ENCODE measurements at places on chromosomes 4 and X.

GRCh38 chrX:105738162-105738561 lies 84.2 kb upstream of the NRK start:
- no peak for DNase-seq

DNA sequence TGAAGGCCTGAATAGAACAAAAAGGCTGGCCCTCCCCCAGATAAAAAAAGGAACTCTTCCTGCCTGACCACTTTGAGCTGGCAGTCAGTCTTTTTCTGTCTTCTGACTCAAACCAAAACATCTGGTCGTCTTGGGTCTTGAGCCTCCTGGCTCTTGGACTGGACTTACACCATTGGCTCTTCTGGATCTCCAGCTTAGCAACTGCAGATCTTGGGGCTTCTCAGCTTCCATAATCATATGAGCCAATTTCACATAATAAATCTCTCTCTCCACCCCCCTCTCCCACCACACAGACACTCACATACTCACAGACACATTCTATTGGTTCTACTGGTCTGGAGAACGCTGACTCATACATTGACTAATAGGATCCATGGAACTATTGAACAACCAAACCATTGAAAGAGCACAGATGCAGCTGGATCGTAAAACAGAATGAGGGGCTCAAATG lies 15.6 kb upstream of the CWH43 start:
- DNase-seq = no peak

GRCh38 chrX:114390251-114390796 lies 193.6 kb upstream of the HTR2C start:
- DNase-seq = no peak

DNA sequence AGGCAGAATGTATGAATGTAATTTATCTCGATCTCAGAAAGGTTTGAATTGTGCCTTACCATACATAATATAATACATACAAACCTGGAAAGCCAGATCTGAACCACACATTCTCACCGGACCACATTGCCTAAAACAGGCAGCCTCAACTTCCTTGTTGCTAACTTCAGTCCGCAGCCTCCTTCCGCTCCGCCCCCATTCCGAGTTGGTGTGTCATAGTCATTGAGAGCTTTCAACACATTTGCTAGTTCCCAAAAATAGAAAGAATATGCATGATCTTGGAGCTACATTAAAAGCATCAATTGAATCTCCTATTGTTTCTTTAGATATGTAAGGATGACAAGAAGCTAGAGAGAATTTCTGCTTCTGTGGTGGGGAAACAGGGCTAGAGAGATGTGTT lies 127.2 kb downstream of the ARHGEF9 start:
- DNase-seq = no peak

DNA sequence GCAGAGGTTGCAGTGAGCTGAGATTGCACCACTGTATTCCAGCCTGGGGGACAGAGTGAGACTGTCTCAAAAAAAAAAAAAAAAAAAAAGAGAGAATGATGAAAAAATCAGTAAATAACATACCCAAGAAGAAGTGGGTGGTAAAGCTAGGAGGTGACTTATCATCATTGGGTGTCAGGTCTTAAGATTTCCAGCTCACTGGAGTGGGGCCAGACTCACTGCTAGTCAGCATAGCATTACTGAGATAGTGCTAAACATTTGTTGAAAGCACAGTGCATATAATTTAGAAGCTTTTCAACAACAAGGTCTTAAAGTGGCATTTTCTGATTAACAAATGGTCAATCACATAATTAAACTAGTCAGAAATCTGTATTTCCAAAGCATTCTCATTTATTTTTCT lies 221.8 kb upstream of the GYPA start:
- no peak for DNase-seq

- DNase-seq = peak; percentile 13
Measured at GRCh38 chr4:120921456-120922380, 808 bp downstream of the PRDM5 start.

DNA sequence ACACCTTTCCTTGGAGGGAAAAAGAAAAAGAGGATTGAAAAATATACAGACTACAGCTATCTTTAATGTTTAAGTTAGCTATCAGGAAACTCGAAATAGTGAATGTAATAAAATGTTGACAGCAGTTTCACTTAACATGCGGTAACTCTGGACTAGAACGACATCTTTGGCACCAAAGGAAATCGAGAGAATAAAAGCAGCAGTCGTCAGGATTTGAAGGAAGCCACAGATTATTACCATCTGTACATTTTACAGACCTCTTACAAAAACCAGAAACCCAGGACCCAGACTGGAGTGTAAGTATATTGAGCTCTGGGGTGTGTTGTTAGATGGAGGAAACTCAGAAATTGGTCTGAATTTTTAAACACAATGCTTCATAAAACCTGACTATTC lies 51.6 kb upstream of the STOX2 start:
- DNase-seq = no peak

GRCh38 chr4:15958562-15958961 lies 4.4 kb downstream of the FGFBP2 start:
- no peak for DNase-seq

DNA sequence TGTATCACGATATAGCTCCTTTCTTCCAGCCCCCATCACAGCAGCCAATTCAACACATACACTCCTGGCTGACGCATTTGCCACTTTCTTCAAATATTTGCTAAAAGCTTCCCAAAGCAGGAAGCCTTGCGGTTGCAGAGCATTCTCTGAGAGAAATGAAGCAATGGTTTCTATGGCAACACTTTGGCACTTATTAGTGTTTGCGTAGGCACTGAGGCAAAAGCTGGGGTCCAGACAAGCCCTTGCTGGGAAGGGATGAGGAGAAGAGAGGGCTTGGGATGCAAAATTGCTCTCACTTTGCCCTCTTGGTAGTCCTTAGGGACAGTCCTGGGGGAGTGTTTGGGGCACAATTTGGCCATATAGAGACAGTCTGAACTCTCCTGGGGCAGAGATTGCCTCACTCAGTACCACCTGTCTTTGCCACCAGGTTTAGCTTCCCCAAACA lies 55.0 kb upstream of the PAK3 start:
- DNase-seq = no peak

- no peak for DNase-seq
Measured at GRCh38 chr4:10416441-10416840, 40.8 kb downstream of the ZNF518B start.

- DNase-seq = peak; percentile 70
Measured at GRCh38 chrX:131792789-131793462, 230.2 kb upstream of the STK26 start.

DNA sequence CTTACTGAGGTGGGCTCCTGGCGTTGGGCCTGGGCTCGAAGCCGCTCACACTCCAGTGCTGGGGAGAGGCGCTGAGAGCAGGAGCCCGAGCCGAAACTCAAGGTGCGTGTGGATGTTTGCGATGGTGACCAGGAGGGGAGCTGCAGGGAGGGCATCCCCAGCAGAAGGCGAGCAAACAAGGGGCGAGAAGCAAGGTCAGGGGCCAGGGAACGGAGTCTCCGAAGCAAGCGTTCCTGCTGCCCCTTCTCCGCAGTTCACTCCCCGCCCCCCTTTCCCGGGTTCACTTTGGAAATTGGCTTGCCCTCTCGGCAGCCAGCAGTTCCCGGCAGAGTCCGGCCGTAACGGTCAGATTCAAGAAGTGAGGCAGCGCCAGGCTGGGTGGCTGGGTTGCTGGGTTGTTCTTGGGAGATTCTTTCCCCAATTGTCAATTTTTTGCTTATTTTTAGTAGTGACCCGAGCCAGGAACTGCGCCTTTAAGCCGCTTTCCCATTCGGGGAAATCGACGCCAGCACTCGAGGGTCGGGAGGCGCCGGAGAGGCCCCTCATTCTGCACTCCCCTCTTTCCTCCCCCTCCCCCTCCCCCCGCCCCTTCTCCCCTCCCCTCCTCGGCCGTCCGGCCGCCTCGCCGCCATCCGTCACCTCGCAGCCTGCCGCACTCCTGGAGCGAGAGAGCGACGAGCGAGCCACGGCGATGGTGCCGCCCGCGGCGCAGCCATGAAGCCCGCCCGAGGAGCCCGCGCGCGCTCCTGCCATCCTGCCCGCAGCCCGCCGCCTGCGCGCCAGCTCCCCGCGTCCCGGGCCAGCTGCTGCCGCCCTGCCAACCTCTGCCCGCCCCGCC lies at the start of gene FRMPD3:
Gene FRMPD3, plus strand, starts transcription at position 655 of the 838 bp plus-strand sequence. CDS start 76,937 bp downstream, outside the sequence.
- DNase-seq = no peak

DNA sequence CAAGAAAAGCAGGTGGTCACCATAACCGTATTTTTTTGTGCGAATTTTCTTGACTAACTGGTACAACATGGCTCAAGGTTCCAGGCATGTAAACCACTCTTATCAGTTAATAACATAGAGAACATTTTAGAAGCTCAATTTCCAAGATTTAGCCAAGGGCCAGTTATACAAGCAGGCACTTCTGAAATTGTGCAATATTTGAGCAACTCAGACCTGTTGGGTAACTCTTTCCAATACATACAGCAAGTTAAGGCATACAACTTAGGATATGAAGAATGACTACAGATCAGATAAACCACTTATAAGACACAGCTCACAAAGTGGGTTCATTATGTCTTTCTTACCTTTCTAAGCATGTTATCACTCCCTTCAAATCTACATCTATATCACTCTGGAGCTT lies 43.9 kb downstream of the ZNF280C start:
- no peak for DNase-seq

DNA sequence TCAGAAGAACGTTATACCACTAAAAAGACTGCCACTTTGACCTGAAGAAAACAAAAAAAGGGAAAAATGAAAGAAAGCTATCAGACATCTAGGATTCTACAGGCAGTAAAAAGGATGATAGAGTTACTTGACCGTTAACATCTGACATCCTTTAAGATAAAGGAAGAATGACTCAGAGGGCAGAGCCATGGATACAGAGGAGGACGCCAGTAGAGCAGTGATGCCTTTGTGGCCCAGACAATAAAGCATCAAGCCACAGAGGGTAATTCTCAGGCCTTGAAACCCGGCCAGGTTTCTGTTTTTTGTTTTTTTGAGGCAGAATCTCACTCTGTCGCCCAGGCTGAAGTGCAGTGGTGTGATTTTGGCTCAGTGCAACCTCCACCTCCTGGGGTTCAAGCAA lies 9.5 kb upstream of the BEX1 start:
- no peak for DNase-seq

DNA sequence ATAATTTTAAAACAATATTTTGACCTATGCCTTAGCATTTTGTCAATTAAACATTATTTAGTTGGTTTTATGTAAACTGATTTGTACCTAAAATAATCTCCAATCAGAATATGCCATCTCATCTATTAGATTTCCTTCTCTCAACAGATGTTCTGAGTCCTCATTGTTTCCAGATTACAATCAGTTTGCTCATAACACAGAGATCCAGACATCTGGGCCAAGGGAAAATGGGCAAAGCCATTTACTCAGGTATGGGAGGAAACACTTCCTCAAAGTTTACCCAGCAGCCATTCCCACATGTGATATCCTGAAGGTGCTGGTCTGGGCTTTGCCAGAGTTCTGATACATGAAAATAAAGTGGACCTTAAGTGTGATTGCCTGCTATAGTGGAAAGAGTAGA lies 217.9 kb upstream of the GPC4 start:
- DNase-seq = no peak

DNA sequence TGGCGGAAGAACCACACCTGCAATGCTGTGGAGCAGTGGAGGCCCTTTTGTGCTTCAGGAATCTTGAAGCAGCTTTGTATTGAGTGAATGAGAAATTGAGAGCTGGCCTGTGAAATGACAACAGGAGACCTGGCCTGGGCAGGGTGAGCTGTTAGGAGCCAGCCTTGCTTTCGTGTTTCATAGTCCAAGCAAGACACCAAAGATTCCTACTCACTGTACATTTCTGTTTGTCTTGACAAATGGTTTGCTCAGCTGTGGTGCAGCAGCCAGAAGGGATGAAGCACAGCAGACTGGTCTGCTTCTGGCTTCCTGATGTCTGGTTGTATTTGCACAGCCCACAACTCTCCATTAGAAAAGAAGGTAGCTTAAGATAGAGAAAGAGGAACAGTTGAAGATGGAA lies 96.5 kb downstream of the GATB start:
- no peak for DNase-seq

DNA sequence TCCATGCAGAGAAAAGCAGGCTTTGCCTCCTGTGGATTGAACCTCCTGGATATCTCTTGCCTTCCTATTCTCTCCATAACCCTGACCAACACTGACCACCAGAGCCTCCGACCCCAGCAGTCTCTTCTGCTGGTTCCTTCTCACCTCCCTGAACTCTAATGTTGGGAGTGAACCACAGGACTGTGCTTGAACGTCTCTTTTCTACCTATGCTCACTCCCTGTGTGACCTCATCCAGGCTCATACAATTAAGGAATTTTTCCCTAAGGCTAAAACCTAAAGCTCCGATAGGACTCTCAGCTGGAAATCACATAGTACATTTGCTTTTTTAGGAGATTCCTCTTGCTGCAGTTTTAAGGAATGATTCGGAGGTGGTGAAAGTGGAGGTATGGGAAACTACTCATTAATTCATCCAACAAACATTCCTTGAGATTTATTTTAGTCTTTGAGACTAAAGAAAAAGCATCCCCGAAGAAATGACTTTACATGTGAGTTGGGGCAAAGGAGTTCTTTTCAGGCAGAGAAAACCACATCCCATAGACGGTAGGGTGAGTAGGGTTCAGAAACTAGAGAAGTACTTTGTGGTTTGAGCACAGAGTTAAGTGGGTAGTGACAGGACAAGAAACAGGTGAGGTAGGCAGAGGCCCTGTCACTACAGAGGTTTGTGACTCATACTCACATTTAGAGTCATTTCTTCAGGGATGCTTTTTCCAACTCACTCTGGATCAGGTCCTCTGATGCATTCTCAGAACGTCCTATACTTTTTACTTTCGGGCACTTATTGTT lies 30.8 kb downstream of the NDNF start:
- no peak for DNase-seq

- DNase-seq = no peak
Measured at GRCh38 chrX:152024710-152025109, 50.2 kb upstream of the GABRE start.

GRCh38 chrX:130857207-130857606 lies 45.8 kb downstream of the ENOX2 start:
- no peak for DNase-seq

- DNase-seq = no peak
Measured at GRCh38 chr4:126470862-126471261, 1156.1 kb downstream of the FAT4 start.

GRCh38 chr4:38313999-38314561 lies 349.9 kb upstream of the KLF3 start:
- DNase-seq = no peak

DNA sequence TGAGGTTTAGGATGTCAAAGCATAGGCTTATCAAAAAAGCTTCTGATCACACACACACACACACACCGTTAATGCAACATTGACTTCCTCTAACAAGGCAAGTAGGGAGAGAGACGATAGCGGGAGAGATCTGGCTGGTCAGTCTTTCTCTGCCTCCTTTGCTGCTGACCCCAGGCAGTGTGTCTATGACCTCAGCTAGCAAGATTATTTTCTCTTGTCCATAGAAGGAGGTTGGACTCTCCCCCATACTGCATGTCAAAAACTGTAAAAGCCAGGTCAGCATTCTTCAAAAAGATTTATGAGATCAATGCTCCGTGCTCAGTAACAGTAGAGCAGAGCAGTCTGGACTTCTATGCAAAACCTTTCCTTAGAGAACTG lies 63.5 kb upstream of the PGM2 start:
- no peak for DNase-seq
